ENCODE measurements at places on chromosomes 12 and 14. TPM values are rescaled to one million over a fixed set of nuclear protein-coding genes. Genes with fewer than 3 reads are reported as not detected.

The NYNRIN gene
- 0.28 TPM for polyA plus RNA-seq

The ESRRB gene
- 22.9 TPM for polyA plus RNA-seq

The NKX2-1 gene
- polyA plus RNA-seq = not detected

The SMIM41 gene
- polyA plus RNA-seq = not detected

The CMTM5 gene
- polyA plus RNA-seq = not detected

The SERPINA1 gene
- not detected for polyA plus RNA-seq

The PZP gene
- not detected for polyA plus RNA-seq

The KRT80 gene
- polyA plus RNA-seq = not detected

The MIP gene
- polyA plus RNA-seq = not detected

The SLC6A15 gene
- polyA plus RNA-seq = not detected

The IGFBP6 gene
- polyA plus RNA-seq = 2.4 TPM

The AKAP5 gene
- polyA plus RNA-seq = 0.11 TPM

The PSMD9 gene
- polyA plus RNA-seq = 92.2 TPM

The IKZF4 gene
- polyA plus RNA-seq = 6.4 TPM

The LRP1-AS gene
- not detected for polyA plus RNA-seq

The TAPBPL gene
- 0.45 TPM for polyA plus RNA-seq

The OR4E2 gene
- not detected for polyA plus RNA-seq

The PTPN6 gene
- 4.7 TPM for polyA plus RNA-seq

The LHX5 gene
- polyA plus RNA-seq = not detected

The TMTC1 gene
- polyA plus RNA-seq = not detected
